ENCODE measurements at places on chromosomes 4 and X. TPM values are rescaled to one million over a fixed set of nuclear protein-coding genes. Genes with fewer than 3 reads are reported as not detected.

Gene IGSF1
- 3.6 TPM for total RNA-seq

Gene RAI2
- total RNA-seq, result 32.8 TPM

Gene CA5B
- 8.2 TPM for total RNA-seq

Gene MAGEE2
- total RNA-seq, result not detected

Gene TCEAL7
- 10.8 TPM for total RNA-seq

Gene P2RY8
- total RNA-seq, result 3.1 TPM

Gene MAOA
- 636 TPM for total RNA-seq

Gene BEX1
- 0.83 TPM for total RNA-seq

Gene SLC4A4
- total RNA-seq, result 4.8 TPM

Gene HSFX2
- total RNA-seq, result 0.45 TPM

Gene GPC4
- total RNA-seq, result 91.2 TPM

Gene MTMR1
- 24.9 TPM for total RNA-seq

Gene TASL
- total RNA-seq, result 0.13 TPM

Gene TRAPPC2
- 14.1 TPM for total RNA-seq

Gene SH3TC1
- 18.7 TPM for total RNA-seq

Gene MAGEA11
- total RNA-seq, result not detected

Gene MSANTD1
- 0.46 TPM for total RNA-seq

Gene SLC25A31
- total RNA-seq, result not detected

Gene LPAR4
- 0.50 TPM for total RNA-seq

Gene CC2D2A
- total RNA-seq, result 59.7 TPM

Gene CSAG2
- not detected for total RNA-seq

Gene STARD8
- total RNA-seq, result 11.4 TPM

Measured in esophagus muscularis mucosa (tissue), 4 donors.